ENCODE measurements at places on chromosomes 12 and 14. TPM values are rescaled to one million over a fixed set of nuclear protein-coding genes. Genes with fewer than 3 reads are reported as not detected.
A peak's percentile ranks its signal among the peaks of the same experiment; 100 is the strongest.

KLRF2 gene
- not detected for polyA plus RNA-seq

GRCh38 chr12:12473223-12473622 is 89.4 kb downstream of the DUSP16 start:
- DNase-seq: no peak

GRCh38 chr12:109910969-109911348 is 10.9 kb downstream of the TCHP start:
- DNase-seq: no peak

GRCh38 chr12:120892265-120892664 is 11.9 kb downstream of the SPPL3 start:
- DNase-seq: no peak

ABCC9 gene
- polyA plus RNA-seq: 18.2 TPM

- DNase-seq: no peak
Observed at GRCh38 chr14:61281948-61282275, 774 bp upstream of the TMEM30B start.

TMEM253 gene
- polyA plus RNA-seq: 0.74 TPM

OVCH1 gene
- 0.17 TPM for polyA plus RNA-seq

GRCh38 chr14:31945074-31945613 is 132.0 kb upstream of the ARHGAP5 start:
- DNase-seq: no peak

DNA sequence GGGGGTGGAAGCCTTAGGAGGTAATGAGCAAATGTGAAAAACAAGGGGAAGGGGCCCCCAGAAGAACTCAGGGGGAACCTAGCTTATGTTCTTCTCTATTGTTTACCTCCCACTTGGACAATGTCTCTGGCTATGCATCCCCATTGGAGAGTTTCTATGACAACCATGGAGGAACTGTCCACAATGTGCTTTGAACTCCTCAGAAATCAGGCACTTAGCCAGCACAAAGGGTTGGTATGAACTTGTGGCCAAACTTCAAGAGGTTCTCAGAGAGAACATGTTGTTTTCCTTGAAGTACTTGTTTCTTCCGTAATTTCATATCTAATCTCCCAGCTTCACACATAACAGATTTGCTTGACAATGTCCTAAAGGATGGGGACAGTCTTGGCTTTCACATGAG is 202.8 kb upstream of the PELI2 start:
- DNase-seq: no peak

- DNase-seq: peak; percentile 63
Observed at GRCh38 chr12:7806863-7807487, 17.8 kb downstream of the NANOG start.

DBX2 gene
- polyA plus RNA-seq: not detected

MTHFD1 gene
- 64.6 TPM for polyA plus RNA-seq

DNA sequence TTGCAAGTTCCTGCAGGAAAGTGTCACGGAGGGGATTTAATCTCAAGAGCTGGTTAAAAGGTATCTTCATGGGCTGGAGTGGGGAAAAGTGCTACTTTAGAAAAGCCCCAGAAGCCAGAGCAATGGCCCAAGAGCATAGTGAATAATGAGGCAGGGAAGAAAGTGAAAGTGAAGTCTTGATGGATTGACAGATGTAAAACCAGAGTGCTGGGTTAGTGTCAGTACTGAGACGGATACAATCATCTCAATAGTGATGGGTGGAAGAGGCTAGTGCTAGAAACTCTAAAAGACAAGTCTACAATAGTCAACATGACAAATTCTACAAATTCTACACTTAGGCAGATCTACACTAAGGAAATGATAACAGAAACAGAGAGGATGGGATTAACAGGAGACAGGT is 68.1 kb downstream of the CIT start:
- no peak for DNase-seq

SIX6 gene
- polyA plus RNA-seq: not detected

DNA sequence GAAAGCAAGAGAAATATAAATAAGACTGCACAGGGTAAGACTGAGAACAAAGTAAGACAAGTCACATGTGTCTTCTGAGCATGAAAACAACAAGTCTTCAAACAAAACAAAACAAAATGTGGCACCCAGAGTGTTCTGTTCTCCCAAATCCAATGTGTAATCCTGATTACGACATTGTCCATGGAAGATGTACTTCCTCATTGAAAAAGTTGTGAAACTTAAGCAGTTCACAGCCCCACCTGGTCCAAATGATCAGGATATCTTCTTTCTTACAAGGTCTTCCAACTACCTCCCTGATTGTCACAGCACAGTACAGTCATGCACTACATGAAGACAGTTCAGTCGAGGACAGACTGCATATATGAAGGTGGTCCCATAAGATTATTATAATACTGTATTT is 23.3 kb upstream of the NEK9 start:
- no peak for DNase-seq

Data from right lung (tissue), 10 donors.